ENCODE measurements at places on chromosomes 3 and 15.

GRCh38 chr3:111690242-111690641 lies 95.1 kb upstream of the ZBED2 start:
- DNase-seq: no peak

- DNase-seq: no peak
Observed at GRCh38 chr3:69510481-69511030, 124.7 kb upstream of the FRMD4B start.

DNA sequence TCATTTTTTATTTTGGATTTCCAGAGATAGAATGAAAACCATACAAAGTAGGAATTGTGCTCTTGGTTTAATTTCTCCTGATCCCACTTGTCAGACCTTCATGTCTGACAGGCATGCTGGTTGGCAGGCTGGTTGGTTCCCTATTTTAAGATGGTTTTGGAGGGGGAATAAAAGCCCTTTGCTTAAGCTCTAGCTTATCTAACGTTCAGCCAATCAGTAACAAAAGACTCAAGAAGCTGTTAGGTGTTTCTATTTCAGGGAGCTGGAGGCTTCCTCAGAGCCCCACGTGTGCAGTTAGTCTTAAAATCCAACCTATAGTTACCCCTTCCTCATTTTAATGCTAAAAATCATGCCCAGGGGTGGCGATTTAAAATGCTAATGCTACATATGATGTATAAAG lies 40.5 kb upstream of the XIRP1 start:
- no peak for DNase-seq

DNA sequence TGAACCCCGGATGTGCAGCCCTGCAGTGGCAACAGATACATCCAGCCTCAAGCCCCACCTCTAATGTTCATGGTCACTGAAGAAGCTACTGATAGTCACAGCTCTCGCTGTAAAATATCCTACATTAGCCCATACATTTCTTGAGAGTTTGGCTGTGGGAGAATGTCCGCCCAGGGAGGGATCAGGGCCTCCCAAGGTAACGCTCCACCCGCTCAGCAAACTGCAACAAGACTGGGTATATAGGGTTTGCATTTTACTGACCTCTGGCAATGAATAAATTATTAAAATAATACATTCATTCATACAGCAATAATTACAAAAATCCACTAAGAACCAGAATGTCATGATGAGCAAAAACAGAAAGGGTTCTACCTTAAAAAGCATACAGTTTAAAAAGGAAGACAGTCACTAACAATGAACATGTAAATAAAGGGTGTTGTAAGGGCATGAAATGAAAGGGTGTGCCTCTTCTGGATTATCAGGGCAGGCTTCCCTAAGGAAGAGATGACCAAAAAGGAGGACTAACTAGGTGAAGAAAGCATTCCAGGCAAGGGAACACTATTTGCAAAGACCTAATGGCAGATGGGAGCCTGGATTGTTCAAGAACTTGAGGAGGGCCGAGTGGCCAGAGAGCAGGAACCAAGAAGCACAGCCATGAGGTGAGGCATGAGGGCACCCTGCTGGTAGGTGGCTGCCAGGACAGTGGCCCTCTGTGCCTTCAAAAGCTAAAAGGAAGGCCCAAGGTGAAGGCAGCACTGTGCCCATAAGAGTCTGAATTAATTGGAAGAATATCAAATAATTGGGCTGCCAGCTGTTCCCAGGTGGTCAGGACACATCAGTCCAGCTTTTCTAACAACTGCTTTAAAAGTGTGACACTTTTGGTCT lies 28.1 kb upstream of the CTDSPL start:
- DNase-seq: no peak

GRCh38 chr3:190666821-190667220 lies 152.9 kb downstream of the IL1RAP start:
- no peak for DNase-seq

DNA sequence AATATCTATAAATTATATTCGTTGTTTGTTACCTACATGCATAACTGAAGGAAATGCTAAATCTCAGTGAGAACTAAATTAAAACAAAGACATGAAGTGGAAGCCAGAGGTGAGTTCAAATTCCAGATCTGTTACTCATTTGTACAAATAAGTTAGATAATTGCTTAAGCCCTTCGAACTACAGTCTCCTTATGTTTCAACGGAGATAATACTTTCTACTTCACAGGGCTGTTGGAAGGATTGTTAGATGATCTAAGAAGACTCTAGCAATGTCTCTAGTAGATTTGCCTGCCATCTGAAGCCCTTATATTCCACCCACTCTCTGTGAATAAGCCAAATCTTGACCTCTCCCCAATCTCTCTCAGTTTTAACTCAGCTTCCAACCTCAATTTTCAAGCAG lies 125.8 kb downstream of the P2RY1 start:
- DNase-seq: no peak

DNA sequence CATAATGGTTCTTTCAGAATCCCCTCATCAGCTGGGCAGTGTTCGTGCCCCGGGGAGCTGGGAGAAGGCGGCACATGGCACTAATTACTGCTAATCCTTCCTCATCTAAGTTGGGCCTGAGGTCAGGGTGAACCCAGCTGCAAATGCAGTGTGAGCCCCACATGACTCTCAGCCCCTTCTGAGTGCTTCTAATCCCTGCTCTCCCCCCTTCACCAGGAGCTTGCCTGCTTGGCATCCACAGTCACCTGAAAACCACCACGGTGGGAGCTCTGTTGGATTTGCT lies 455 bp upstream of the TRPM1 start:
- DNase-seq: no peak

DNA sequence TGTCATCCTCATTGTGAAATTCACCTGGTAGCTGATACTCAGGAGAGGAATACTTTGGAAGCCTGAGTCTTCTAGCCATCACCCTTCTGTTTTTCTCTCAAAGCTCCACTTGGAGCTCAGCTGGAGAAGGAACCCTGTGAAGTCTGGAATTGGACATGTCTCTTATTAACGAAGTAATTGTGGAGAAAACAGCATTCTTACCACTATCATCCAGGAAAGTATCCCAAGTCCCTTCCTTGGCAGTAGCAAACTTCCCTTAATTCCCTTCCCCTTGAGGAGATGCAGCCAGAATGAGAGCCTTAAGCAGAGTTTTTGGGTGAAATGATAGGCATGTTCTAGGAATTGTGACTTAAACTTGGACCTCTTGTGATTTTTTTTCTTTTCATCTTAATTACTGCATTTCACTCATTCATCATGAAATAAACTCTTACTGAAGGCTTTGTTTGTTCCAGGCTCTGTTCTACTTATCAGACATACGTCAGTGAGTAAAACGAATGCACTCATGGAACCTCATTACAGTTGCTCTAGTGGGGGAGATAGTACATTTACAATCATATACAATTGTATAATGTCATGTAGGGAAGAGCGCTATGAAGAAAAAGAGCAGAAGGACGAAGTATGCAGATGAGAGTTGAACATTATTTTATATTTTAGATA lies 30.5 kb upstream of the TCF12 start:
- no peak for DNase-seq

GRCh38 chr3:113339616-113340244 lies 101.6 kb downstream of the CFAP44 start:
- no peak for DNase-seq

- no peak for DNase-seq
Observed at GRCh38 chr3:186182850-186183249, 74.0 kb upstream of the ETV5 start.

DNA sequence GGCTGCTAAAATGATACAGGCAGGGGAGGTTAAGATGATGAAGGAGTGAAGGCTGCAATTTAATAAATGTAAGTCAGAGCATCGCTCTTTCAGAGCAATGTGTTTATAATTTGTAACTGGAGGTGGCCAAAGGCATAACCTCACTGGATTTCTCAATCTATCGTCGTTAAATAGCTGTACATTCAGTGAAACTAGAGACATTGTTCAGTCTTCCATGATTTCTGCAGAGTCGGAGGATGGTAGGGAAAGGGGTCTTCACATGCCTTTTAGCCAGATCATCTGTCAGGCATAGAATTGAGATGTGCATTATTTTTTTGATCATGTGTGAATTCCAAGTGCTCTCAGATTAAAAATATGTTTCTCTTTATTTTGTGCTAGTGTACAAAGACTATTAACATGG lies 315.4 kb downstream of the OXSM start:
- no peak for DNase-seq

GRCh38 chr3:49644684-49645083 lies 29.5 kb upstream of the APEH start:
- no peak for DNase-seq

DNA sequence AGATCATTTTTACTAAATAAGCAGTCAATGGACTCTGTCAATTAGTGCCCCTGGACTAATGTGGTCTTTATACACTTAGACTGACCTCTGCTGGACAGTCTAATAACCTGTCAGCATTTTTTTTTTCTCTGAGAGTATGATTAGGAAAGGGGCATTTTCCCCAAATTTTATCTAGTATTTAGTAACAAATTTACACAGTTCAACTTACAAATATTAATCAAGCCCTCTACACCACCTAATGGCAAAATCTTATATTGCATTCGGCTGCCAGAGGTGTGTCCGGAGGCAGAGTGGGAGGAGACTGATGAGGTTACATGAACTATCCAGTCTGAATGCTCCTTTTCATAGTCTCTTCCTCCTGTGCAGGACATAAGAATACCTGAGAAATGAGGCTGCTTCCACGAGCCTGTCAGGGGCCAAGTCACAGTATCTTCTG lies 36.0 kb upstream of the COLQ start:
- DNase-seq: no peak

- no peak for DNase-seq
Observed at GRCh38 chr15:80780416-80781221, 1.4 kb downstream of the CEMIP start.

DNA sequence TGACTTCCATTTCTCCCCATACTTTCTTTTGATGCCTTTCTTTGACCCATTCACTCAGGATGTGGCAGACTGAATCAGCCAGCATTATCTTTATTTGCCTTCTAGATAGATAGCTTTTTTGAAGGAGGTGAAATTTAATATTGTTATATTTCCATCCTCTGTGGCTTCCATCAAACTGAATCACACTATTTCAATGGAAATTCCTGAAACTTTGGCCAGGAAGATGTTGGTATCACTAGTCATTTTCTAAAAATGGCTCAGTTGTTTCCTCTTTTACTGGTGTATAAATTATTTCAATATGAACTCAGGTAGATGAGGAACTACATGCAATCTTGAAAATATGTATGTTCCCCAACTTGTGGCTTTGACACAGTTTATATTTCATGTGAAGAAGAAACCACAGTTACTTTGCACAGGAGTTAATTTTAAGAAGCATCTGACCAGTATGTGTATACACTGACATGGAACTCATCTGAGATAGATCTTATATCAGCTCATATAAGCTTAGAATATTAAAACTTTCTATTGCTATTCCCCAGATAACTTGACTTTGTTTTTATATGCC lies 248.3 kb downstream of the CGGBP1 start:
- DNase-seq: no peak

GRCh38 chr15:49627407-49627877 lies 6.6 kb downstream of the DTWD1 start:
- DNase-seq: no peak

- DNase-seq: no peak
Observed at GRCh38 chr15:31338879-31339557, 12.4 kb downstream of the KLF13 start.

DNA sequence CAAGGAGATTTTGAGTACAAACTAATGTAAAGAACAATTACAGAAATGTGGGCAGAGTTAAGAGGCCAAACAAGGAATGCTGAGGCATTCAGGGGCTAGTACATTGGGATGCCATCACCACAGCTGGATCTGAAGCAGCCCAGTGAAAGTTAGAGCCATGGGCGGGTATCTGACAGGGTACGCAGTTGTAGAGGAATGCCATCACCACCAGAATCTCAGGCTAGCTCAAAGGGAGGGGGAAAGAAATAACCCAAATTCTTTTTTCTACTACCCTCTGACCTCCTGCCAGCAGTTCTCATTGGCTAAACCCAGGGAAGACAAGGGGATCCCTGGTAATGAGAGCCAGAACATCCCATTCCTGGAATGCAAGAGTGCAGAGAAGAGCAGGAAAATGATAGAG lies 9.0 kb upstream of the TSC22D2 start:
- no peak for DNase-seq

DNA sequence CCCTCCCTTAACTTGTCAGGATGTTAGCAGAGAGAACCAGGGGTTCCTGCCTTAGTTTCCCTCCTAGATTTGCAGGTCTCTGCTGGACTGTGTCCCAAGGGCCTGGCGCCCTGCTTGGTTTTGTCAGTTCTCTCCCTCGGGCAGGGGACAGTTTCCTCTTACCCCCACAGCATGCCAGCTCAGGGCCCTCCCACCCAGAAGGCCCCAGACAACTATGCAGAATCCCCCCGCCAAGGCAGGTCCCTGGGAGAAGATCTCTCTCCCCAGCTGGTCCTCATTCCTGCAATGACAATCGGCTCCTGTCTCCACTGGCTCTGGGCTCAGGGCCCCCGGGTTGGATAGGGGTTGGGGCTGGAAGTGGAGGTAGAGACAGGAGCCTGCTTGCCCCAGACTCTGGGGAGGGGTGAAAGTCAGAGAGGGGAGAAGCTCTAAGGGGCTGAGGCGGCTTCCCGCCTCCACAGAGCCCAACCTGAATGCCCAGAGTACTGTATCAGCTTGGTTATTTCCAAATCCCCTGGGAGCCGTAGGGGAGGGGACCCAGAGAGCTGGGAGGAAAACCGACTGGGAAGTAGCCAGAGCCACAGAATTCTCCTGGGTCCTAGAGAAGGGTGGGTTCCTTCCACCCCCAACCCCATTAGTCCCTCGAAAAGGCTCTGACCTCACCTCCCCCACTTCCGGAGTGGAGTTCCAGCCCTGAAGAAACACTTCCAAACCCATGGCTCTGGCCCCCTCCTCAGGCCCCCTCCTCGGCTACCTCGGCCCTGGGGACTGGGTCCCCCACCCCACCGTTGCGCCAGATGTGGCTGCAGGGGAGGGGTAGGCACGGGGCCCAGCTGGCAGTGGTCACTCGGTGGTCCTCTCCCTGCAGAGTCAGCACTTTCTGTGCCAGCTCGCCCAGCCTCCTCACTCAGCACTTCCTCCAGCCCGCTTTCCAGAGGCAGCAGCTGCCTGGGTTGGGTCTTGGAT lies 3.8 kb upstream of the LOXL1 start:
- DNase-seq: no peak
